ENCODE measurements at places on chromosomes 12 and 14.

DNA sequence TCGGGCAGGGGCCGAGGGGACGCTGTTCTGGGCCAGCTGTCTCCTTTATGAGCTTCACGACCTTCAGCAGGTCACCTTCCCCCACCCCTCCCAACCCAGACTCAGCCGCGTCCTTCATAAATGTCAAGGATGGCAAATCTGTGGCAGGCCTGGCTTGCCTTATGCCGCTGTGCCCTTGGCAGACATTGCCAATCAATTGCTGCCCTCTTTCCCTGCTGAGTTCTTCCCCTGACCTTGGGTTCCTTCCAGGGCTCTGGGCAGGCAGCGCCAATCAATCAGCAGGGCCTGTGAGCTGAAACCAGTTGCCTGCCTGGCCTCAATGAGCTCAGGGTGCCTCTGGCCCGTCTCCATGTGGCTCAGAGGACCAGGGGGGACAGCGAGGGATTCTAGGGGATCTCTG, 7.7 kb downstream of the FAM222A start:
- no peak for DNase-seq

DNA sequence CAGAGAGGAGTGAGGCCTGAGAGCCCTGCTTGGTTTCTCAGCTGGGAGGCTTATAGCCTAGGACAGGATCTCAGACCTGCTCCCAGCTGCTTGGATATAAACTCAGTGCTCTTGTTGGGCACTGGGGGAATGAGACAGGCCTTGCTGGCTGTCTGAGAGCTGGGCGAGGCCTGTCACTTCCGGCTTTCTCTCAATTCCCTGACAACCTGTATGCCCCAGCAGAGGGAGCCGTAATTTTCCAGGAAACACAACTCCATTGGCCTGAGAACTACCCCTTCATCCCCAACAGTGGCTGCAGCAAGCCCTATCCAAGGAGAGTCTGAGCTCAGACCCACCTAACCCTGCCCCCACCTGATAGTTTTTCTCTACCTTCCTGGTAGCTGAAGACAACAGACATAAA, 258.3 kb upstream of the STXBP6 start:
- no peak for DNase-seq

GRCh38 chr14:67411820-67412421, at the start of gene PLEK2:
Gene PLEK2 (minus strand): TSS chr14:67412165. CDS start chr14:67412059, 106 bp downstream.
- DNase-seq = no peak

- peak; percentile 97 for DNase-seq
Observed at GRCh38 chr12:32501835-32502333, 102.5 kb downstream of the FGD4 start.

DNA sequence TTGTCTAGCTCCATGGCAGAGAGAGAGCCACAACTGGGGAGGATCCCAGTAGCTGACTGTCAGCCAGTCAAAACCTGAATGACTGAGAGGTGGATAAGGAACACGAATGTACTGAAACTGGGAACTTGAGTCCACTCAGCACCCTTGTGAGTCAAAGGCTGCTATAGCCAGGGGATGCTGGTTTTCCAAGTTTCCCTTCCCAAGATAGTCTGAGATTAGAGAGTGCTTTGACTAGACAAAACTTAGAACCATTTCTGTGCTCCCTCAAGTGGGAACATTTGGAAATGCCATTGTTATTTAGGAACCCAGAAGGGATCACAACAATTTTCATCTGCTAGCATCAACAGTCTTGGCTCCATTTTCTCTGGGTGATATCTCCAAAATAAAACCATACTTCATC, 4.0 kb downstream of the PRKAG1 start:
- no peak for DNase-seq

DNA sequence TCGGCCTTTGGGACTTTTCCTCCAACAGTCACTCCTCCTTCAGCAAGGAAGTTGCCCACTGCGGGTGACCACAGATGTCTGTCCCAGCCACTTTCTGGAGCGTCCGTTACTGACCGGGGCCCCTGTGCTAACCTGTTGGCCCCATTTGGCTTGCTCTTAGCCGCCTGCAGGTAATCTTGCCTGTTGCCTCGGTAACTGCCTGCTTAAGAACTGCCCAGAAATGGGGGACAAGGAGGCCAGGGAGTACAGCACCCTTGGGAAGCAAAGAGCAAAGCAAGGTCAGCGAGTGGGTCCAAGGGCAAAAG, 338.8 kb upstream of the SFSWAP start:
- DNase-seq = no peak

DNA sequence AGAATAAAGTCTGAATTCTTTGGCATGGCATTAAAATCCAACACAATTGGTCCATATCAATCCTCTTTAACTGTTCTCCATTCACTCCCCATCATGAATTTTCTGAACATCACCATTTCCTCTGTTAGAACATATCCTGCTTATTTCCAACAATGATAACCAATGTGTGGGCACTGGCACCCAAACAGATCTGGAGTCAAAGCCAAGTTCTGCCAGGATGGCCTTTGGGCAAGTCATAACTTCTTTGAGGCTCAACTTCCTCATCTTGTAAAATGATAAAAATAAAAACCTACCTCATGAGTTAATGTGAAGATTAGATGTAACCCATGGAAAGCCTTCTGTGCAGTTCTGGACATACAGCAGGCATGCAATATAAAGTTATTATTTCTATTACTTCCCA, 12.5 kb downstream of the PAWR start:
- no peak for DNase-seq

- no peak for DNase-seq
Observed at GRCh38 chr12:48631071-48631470, 51.0 kb downstream of the KANSL2 start.

GRCh38 chr14:58746261-58746660, 108.5 kb downstream of the DACT1 start:
- no peak for DNase-seq

All from SK-N-DZ (cell line).